Dermis microvascular lymphatic vessel endothelial cell (primary cell): ENCODE measurements at places on chromosomes 2 and 18. TPM values are rescaled to one million over a fixed set of nuclear protein-coding genes. Genes with fewer than 3 reads are reported as not detected.

GRCh38 chr2:149192427-149192826, 138.0 kb upstream of the LYPD6 start:
- DNase-seq, result no peak

DNA sequence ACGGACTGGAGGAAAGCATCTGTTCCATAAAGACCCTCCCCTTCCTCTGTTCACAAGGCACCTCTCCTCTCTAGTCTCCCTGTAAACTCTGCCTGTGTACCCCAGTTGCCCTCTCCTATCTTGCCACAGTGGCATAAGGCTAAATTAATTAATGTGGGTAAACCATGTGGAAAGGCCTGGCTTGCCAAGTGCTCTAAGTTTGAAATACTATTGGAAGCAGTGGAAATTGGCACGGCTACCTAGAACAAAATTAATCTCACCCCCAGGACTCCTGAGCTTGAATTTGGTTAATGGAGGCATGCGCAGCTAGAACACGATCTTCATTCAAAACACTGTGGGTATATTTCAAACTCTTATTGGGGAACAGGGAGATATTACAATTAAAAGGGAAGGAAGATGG, 19.2 kb upstream of the SLC14A2 start:
- DNase-seq, result no peak

C2orf66 gene
- total RNA-seq, result under 0.01 and 0.13 TPM in 2 replicates

SLC5A7 gene
- total RNA-seq, result not detected in 2 replicates

DNA sequence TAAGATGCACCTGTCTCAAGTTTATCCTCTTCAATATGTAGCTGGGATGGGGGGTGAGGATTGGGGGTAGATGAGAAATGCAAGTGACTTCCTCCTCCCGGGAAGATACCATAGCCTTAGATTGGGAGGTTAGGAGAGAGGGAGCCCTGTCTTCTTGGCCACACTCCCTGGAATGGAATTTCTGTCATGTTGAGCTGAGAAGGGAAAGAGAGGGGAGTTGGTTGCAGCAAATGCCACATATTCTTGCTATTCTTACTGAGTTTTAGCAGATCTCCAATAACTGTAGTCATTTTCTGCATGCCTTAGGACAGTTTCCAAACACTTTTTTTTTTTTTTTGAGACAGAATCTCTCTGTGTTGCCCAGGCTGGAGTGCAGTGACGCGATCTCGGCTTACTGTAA, 35.9 kb downstream of the TAF4B start:
- DNase-seq, result no peak

DNA sequence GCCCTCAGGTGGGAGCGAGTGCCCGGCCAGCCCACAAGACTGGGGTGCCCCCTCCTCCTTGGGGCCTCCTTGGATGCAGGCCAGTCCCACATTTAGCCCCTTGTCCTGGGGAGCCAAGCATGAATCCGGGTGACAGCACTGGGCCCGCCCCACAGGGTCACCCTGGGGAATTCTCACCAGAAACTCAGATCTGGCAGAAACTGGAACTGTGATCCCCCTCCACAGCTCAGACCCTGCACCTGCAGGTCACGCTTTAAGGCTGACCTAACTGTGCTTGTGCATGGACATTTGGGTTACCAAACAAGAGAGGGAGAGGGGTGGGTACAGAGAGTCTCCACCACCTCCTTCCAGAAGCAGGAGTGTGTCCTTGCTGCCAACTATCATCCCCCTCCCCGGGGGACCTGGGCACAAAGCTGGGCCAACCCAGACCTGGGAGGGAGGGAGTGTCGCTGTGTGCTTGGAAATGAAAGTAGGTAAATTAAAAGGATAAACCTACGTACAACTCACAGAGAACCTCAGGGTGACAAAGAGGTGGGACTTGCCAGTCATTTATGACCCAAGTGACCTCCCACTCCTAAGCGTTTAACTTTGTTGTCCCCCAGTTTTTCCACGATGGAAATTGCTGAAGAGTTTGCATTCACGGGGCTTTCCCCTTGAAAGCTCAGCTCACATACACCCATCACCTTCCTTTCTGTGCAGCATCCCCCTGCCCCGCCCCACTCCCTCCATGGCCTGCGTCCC, 9.1 kb downstream of the ITM2C start:
- no peak for DNase-seq

GRCh38 chr18:49228187-49228586, 232.3 kb downstream of the DYM start:
- no peak for DNase-seq

DNA sequence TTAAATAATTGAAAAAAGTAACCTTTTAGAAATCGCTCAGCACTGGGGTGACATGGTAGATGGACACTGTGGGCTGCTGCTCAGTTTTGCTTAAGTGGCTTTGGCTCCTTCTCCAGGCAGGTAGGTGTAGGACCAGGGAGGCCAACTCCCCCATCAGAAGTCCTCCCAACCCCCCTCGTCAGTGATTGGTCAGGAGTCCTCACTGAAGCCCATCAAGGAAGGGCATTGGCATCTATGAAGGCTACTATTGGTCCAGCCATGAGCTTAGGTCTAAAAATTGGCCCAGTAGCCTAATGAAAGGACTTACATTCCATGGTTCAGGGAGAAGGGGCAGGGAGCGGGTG, 34.7 kb downstream of the ST3GAL5 start:
- DNase-seq, result no peak

DNA sequence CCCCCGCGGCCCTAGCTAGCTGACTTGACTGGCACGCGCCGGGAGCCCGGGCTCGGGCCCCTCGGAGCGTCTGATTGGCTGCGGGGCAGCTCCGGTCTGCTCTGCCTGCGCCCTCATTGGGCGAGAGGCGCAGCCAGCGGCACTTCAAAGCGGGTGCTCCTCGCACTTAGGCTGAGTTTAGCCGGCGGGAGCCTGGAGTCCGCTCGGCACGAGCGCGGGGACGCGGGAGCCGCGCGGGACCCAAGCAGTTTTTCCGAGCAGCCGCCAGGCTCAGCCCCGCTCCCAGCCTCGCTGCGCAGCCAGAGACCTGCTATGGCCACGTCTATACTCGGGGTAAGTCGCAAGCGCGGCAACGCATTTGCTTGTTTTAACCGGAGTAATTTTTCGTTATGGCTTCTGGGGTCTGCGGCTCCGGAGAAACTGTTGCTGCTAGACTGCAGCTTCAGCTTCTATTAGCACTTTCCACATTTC, at the start of gene SP9:
TSS of gene SP9 (plus strand) at position 174 of the 471 bp plus-strand sequence. CDS start at position 313, 139 bp downstream.
- no peak for DNase-seq

GRCh38 chr2:233060501-233060979, 398 bp downstream of the INPP5D start:
- DNase-seq, result no peak

GRB14 gene
- 0.38 and 0.64 TPM in 2 replicates for total RNA-seq

- no peak for DNase-seq
These were observed 50.3 kb downstream of the DTNA start for GRCh38 chr18:34760444-34760843.

GRCh38 chr2:25366629-25367028, 24.9 kb upstream of the DNMT3A start:
- DNase-seq, result no peak

DNA sequence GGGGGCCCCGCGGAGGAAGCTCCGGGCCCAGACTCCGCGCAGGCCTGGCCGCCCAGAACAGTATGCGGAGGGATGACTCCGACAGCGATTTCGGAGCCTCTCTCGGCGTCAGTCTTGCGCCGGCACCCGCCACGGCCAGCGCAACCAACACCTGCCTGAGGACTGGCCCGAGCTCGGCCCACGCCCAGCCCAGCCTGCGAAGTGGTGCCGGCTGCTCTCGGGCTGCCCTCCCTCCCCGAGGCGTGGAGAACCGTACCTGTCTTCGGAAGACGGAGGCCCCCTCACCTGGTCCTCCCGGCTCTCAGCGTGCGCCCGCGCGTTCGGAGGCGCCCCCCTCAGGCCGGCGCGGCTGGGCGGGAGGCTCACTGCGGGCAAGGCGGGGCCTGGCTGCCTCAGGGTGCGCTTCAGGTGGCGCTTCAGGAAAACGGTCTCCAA, at the start of gene M1AP:
TSS of gene M1AP (minus strand) at position 322 of the 435 bp plus-strand sequence. CDS start 8,055 bp downstream, outside the sequence.
- DNase-seq, result no peak

DNA sequence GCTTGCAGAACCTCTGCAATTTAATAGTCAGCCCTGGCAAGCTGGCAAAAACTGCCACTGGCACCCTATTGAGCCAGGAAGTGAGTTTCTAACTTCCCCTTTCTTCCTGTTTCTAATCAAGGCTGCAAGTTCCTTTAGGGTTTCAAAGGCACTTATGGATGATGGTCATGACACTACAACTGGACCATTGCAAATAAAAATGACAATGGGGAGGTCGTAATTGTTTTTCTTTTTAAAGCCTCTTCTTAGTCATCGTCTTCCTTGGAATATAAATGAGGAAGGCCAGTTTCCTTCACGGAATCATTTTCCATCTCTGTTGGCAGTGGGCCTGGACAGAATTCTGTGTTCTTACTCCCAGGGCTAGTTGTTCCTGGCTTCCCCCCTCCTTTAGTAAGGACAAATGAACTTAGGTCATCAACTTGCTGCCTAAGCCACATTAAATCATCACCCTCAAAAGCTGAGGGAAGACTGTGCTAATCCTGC, 35.8 kb downstream of the SH3RF3 start:
- DNase-seq, result no peak

NT5C1B gene
- not detected in 2 replicates for total RNA-seq

DNA sequence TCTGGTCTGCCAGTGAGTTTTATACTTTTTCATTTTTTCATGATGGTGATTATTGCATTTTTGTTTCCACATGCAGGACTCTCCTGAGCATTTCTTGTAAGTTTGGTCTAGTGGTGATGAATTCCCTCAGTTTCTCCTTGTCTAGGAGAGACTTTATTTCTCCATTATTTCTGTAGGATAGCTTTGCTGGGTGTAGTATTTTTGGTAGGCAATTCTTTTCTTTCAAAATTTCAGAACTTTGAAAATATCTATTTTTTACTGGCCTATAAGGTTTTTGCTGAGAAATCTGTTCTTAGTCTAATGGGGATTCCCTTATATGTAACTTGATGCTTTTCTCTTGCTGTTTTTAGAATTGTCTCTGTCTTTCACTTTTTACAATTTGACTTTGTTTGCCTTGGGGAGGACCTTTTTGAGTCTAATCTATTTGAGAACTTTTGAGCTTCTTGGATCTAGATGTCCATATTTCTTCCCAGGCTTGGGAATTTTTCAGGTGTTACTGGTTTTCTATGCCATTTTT, 149.1 kb downstream of the UBR3 start:
- no peak for DNase-seq

FIGN gene
- total RNA-seq, result under 0.01 TPM in 2 replicates

TWIST2 gene
- total RNA-seq, result 0.38 TPM in 1 of 2 replicates, not detected in the other

GALR1 gene
- not detected in 2 replicates for total RNA-seq

- no peak for DNase-seq
These were observed 68.7 kb downstream of the KCTD1 start for GRCh38 chr18:26479681-26480079.

- peak; percentile 72 for DNase-seq
These were observed 60.2 kb downstream of the DPP4 start for GRCh38 chr2:162013514-162014475.

DNA sequence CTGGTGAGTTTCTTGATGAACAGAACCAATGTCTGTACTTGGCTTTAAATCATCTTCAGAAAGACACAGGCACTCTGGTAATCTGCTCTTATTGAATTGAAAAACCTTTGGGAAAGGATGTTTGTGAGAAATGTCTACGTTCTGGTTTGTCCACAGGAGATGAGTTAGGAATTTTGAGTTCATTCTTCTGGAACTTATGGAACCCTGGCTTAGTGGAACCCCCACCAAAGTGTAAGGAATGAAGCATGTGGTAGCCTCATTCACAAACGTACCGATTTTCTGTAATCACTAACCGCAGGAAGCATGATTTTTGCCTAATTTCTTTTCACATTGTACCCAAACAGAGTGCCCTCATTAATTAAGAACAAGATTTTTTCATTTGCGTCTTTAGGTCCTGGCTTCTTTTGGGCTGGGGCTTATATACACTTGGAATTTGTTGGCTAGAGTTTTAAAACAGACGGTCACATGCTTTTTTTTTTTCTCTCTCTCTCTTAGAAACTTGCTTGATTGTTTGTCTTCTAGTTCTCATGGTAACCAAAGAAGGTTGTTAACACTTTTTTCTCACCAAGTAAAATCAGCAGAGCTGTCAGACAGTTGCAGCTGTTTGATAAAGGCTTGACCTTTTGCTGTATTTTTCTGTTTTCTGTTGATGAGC, 314.1 kb upstream of the THUMPD2 start:
- no peak for DNase-seq

DNA sequence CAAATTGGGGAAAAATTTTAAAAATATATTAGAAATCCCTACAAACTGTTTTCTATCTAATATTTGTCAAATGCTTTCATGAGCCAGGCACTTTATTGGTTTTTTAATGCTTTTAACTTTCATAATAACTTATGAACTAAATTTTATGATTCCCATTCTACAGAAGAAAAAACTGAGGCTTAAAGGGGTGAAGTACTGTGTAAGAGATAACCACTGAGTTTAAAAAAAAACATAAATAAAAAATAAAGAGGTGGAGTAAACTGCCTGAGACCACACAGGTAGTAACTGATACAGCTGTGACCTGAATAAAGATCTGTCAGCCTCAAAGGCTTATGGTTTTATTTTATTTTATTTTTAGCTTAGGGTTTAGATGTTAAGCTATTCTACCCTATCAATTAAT, 24.7 kb downstream of the PNPT1 start:
- DNase-seq, result no peak

DNA sequence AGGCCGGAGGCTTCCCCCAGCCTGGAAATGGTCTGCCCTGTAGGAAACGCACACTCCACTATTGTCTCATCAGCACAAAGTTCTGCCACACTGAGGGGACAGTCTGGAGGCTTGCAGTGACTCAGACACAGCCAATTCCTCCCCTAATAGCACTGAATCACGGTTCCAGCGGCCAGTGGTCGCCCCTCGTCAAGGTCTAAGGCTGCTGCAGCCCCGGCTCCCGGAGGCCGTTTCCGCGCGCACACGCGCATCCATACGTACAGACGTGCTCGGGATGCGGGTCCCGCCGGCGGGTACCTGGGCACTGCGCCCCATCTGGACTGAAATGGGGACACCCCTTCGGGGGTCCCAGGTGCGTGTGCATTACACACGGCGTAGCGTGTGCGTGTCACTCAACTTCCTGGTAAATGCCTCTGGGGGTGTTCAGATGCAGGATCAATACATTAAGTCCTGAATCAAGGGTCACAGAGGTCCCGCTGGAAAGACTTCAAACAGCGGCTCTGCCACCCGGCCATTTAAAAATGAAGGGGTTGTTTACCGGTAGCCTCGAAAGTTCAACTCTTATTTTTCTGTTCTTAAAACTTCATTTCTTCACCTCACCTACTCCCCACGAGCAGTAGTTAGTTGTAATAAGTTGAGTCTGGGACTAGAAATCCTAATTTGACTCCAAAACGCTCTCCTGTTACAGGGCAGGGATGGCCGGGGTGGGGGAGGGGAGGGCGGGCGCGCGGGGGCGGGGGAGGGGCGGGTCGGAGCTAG, 572 bp upstream of the ZNF516 start:
- DNase-seq, result peak; percentile 49

DNA sequence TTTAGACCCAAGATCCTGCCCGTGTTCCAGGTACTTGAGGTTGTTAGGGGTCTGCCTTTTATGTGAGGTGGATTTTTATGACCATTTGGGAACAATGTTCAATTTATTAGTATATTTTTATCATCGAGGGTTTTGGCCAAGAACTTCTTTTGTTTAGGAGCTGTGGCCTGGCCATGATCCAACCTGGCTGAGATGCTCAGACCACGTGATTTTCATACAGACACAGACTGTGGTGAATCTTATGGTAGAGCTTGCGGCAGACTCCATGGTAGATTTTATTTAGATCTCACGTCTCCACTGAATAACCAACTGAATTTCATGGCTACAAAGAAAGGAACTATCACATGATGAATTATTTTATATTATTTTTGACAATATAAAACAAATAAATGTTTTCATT, 405.5 kb upstream of the VWC2L start:
- no peak for DNase-seq

FAP gene
- 1.3 TPM in 2 replicates for total RNA-seq

CAVIN2 gene
- total RNA-seq, result 282 and 296 TPM in 2 replicates
